Right hindlimb (tissue), 1 donor: ENCODE measurements at places on chromosomes 4 and X.

DNA sequence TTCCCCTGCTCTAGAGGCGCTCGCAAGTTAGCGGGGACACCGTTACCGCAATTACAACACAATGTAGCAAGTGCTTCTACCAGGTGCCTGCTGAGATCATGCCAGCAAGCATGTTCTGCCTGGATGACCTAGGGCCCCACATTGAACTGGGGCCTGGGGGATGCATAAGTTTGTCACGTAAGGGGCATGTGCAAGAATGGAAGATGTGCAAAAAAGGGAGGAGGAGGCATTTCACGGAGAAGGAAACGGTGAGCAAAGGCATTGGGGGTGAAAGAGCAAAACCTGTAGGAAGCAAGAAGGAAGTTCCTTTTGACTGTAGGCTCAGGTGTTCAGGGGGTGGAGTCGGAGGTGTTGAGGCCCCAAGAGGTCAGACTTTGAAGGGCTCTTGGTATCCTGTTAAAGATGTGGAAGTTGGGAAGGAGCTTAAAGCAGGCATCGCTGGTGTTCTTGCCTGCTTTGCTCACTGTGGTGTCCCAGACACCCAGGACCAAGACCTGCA, 602 bp upstream of the SCARB2 start:
- no peak for DNase-seq

DNA sequence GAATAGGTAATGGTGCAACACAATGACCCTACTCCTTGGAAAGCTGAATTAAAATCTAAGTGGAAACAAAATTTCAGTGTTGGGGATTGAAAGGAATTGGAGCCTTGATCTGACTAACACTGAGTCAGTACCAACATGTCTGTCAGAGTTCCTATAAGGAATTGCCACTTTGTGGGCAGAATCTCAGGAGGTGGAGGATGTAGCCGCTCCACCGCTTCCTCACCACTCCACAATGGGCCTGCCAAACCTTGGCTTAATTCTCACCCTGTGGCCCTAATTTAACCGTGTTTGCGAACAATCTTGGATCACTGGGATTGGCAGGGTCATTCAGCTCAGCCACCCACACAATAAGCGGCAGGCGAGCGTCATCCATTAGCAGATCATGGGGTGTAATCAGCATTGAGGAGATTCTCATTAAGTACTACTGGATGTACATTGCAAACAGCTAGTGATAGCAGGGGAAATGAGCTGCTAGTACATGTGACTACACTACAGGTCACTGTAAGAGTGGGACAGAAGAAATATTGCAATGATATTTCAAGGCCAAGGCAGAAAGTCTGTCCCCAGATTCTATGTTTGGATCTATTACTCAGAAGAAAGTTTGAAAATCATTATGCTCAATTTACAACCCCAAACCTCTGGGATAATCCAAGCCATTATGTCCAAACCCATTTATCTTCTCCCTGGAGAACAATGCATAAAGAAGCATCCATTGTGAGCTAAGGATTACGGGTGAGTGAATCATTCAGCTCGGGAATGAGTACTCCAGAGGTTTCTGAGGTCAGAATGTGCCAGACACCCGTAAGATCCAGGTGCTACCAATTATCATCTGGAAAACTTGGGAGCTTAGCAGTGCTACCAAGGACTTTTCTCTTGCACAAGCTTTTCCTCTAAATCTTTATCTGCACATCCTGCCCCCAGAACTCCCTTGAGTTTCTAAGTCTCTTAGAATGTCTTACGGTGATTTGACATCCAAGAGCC, 5.8 kb downstream of the SRPX start:
- DNase-seq = no peak

GRCh38 chr4:1350169-1350520, 3.1 kb downstream of the UVSSA start:
- no peak for DNase-seq

- no peak for DNase-seq
These were observed 107.7 kb upstream of the ATXN3L start for GRCh38 chrX:13427441-13428052.

DNA sequence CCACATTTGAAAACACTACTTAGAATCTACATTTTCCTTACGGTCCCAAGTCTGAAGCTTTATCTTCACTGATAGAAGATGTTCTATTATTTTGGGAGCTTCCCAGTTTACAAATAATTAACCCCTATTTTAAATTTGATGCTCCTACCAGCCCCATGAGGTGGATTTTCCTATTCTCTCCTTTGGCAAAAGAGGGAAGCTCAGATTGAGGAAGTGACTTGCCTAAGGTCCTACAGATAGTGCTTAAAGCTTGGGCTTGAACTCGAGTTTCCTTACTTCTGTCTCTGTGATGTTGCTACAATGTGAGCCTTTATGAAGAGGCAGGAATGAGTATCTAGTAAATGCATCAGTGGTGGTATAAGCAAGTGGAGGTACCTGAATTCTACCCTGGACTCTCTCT, 27.5 kb downstream of the HEPH start:
- DNase-seq = no peak

GRCh38 chr4:40857956-40858355, 108.2 kb downstream of the NSUN7 start:
- DNase-seq = no peak

GRCh38 chr4:102687982-102688433, 72.8 kb downstream of the MANBA start:
- DNase-seq = no peak

DNA sequence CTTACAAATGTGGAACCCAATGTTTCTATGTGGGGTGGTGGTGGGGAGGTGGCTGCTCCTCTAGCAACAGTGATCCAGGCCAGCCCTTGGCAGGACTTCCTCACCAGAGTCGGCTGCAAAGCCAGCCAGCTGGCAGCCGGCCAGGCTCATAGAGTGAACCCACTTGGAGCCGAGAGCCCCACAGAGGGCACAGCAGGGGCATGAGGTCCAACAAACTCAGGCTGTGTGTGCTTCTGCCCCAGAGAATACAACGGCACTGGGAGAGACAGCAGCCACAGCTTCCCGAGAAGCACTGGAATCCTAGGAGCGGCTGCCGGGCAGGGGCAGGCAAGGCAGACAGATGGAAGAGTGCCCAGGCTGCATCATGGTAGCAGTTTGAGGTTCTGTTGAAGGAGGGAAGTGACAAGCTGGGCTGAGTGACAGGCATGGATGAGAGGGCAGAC, 23.5 kb upstream of the SOWAHD start:
- peak; percentile 37 for DNase-seq

DNA sequence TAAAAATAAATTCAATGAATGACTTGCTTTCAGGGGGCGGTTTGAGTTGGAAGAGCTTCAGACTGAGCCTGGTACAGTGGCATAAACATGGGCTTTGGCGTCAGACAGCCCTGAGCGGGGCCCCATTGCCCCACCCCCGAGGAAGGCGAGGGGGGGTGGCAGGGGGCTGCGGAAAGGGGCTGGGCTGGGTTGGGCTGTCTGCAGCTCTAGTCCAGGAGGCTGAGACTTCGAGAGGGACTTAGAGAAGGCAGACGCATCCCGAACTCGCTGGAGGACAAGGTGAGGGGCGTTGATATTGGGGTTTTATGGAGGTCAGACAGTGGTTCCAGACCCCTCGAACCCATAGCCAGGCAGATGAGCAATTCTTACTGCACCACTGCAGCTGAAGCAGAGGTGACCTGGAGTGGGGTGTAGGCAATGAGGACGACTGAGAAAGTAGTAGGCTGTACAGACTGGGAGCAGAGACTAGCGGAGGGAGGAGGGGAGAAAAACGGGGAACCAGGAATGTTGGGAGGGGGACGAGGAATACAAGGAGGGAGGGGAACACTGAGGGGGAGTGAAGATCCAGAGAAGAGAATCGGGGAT, at the start of gene MAGED2:
Gene MAGED2 (plus strand): TSS at position 222 of the 585 bp plus-strand sequence. CDS start 1,587 bp downstream, outside the sequence.
- peak; percentile 85 for DNase-seq

DNA sequence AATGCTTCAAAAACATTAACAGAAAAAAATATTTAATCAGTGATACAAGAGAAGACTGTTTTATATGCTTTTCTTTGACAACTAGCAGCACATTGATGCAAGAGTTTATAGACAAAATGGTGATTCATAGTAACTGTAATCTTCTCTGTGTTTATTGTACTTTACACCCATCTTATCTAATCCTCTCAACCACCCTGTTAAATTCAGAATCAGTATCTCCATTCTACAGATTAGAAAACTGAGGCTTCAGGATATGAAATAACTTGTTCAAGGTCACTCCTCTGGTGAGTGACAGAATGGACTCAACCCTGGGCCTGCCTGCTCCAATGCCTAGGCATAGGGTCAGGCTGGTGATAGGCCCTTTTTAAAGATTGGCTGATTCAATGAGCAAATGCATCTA, 26.1 kb upstream of the TMEM184C start:
- DNase-seq = no peak
